ENCODE measurements at places on chromosomes 2 and 18. TPM values are rescaled to one million over a fixed set of nuclear protein-coding genes. Genes with fewer than 3 reads are reported as not detected.

The IL36A gene
- total RNA-seq = not detected

DNA sequence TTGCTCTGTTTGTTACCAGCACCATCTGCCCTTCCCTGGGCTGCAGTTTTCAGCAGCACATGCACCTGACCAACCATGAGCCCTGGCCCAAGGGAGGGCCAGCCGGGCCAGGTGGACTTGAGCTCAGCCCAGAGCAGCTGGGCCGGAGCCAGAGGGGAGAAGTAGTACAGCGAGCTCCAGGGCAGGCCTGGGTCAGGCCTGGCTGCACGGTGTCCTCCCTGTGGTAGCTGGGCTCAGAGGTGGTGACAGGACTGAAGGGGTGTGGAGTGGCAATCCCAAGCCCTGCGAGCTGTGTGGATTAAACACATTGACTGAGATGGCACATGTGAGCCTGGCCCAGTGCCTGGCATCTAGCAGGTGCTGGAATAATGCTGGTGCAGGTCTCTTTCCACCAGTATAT is 222.2 kb downstream of the GLI2 start:
- H3K27ac ChIP-seq = no peak overlapping the region
- peaks cover 17% of the 10 kb centered on the region for H3K4me1 ChIP-seq
- H3K36me3 ChIP-seq = peaks cover 30% of the 10 kb centered on the region

- peaks cover 21% of the 10 kb centered on the region for H3K36me3 ChIP-seq
- no peak for DNase-seq
- peak overlapping the region; percentile 83 for H3K27ac ChIP-seq
- no peaks in the 10 kb centered on the region for H3K27me3 ChIP-seq
These were observed 1.3 kb downstream of the CTDP1 start for GRCh38 chr18:79680891-79681339.

DNA sequence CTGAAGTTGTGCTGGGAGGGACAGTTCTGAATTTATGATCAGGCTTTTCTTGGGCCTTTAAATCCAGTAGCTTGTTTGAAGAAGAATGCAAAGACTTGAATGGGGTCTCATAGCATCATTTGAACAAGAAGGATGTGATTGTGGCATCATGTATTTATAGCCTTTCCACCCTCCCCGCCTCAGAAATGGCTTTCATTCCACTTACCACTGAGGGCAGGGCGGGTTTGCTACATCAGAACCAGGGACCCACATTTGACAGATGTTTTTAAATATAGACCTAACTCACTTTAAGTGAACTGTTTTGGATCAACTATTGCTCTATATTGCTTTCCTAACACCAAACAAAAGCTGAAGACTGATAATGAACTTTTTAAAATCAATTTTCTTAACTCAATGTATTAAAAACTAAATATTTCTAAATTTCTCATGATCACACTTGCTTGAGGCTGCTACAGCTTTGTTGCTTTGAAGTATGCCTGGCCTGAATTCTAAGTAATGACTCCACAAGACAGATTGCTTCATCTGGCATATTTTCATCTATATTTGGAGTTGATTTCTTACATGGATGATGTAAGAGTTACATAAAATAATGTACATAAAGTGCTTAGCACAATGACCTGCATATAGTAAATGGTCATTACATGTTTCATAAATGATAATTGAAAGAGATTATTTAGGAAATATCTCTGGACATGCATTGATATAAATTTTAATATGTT is 1552.9 kb upstream of the SLC39A10 start:
- no peaks in the 10 kb centered on the region for H3K27me3 ChIP-seq
- no peaks in the 10 kb centered on the region for H3K36me3 ChIP-seq
- H3K4me1 ChIP-seq = no peaks in the 10 kb centered on the region
- no peak for DNase-seq
- no peak overlapping the region for H3K27ac ChIP-seq

The ASPRV1 gene
- total RNA-seq = 0.13 TPM

The PLA2R1 gene
- 3.3 TPM for total RNA-seq

GRCh38 chr2:43248621-43249020 is 22.2 kb upstream of the ZFP36L2 start:
- DNase-seq = no peak
- H3K27me3 ChIP-seq = peaks cover 3% of the 10 kb centered on the region
- H3K36me3 ChIP-seq = no peaks in the 10 kb centered on the region
- H3K4me1 ChIP-seq = no peaks in the 10 kb centered on the region
- no peak overlapping the region for H3K4me3 ChIP-seq

- no peaks in the 10 kb centered on the region for H3K36me3 ChIP-seq
- H3K4me1 ChIP-seq = no peaks in the 10 kb centered on the region
- DNase-seq = no peak
- peaks cover 1% of the 10 kb centered on the region for H3K27me3 ChIP-seq
- H3K4me3 ChIP-seq = no peak overlapping the region
These were observed 195.5 kb downstream of the L3MBTL4 start for GRCh38 chr18:6219116-6219717.

DNA sequence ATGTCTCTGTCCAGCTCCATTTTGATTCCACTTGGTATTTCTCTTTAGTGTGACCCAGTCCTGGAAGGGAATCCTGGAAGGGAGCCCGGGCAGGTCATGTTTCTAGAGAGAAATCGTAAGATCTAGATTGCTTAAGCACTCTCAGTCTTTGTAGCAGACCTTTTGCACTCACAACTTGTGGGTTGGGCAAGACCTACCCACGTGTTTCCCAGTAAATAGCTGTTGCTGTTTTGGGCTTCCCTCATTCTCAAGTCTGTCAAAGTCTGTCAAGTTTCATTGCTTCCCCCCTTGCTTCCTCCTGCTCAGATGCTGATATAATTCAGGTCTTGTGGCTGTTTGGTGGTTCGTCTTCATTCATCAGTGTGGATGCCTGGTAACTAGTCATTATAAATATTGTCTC is 17.4 kb upstream of the NEMP2 start:
- no peaks in the 10 kb centered on the region for H3K36me3 ChIP-seq
- H3K27ac ChIP-seq = no peak overlapping the region
- no peaks in the 10 kb centered on the region for H3K27me3 ChIP-seq
- no peaks in the 10 kb centered on the region for H3K4me1 ChIP-seq
- no peak for DNase-seq

GRCh38 chr2:175236930-175237329 is 55.4 kb upstream of the ATP5MC3 start:
- H3K27me3 ChIP-seq = peaks cover 11% of the 10 kb centered on the region
- H3K36me3 ChIP-seq = peaks cover 5% of the 10 kb centered on the region
- no peak overlapping the region for H3K4me3 ChIP-seq
- H3K27ac ChIP-seq = no peak overlapping the region
- no peak for DNase-seq

DNA sequence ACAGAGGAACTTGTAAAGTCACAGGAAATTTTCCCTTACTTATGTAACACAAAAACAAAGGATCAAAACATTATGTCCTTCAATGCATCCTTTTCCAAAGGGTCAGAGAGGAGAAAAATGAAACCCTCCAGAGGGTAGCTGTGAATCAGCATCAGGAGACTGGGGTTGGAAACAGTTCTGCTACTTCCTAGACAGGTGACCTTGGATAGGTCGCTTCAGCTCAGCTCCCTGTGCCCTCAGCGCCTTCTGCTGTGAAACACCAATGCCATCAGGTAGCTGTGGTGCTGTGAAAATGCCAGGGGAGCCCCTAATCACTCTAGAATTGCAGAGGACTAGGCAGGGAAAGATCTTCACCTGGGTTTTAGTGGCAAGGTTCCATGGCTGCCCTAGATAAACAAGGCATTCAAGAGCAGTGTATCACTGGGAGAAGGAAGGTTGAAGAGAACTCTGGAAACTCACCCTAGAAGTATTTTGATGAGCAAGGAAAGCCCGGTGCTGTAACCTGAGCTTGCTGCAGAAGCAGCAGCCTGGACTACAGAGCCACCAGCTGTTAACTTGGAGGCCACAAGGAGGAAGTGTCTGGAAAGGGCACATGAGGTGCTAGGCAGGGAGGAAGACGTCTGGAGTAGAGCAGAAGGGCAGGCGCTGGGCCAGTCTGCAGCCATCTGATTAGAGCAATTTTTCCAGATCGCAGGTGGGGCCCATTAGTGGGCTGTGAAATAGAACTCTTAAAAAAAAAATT is 100.7 kb upstream of the MCFD2 start:
- DNase-seq = peak; percentile 97
- peak overlapping the region; percentile 86 for H3K27ac ChIP-seq
- peaks cover 5% of the 10 kb centered on the region for H3K27me3 ChIP-seq
- peaks cover 31% of the 10 kb centered on the region for H3K4me1 ChIP-seq
- peak overlapping the region; percentile 51 for H3K4me3 ChIP-seq

- peaks cover 25% of the 10 kb centered on the region for H3K36me3 ChIP-seq
- no peak overlapping the region for H3K4me3 ChIP-seq
- DNase-seq = peak; percentile 42
- H3K4me1 ChIP-seq = peaks cover 67% of the 10 kb centered on the region
- H3K27ac ChIP-seq = no peak overlapping the region
- no peaks in the 10 kb centered on the region for H3K27me3 ChIP-seq
These were observed 25.4 kb upstream of the MGAT5 start for GRCh38 chr2:134228493-134228903.

GRCh38 chr18:79982736-79983135 is 5.6 kb downstream of the TXNL4A start:
- H3K4me1 ChIP-seq = peaks cover 45% of the 10 kb centered on the region
- DNase-seq = peak; percentile 16
- H3K4me3 ChIP-seq = no peak overlapping the region
- no peaks in the 10 kb centered on the region for H3K27me3 ChIP-seq

DNA sequence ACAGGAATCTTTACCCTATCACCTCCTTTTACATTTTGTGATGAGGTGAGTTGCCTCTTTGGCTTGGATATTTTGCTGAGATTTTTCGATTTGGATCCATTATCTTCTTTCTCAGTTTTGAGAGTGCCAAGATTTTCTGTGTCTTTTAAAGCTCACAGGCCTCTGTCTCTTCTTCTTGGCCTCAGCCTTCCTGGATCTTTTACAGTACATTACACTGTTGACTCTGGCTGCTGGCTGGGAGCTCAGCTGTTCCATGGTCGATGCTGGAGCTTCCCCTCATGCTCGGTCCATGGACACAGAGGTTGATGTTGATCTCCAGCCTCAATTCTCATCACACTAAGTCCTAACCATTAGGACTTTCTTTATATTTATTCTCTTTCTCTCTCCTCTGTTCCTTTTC is 332.8 kb upstream of the UBE2E3 start:
- H3K27me3 ChIP-seq = no peaks in the 10 kb centered on the region
- H3K4me1 ChIP-seq = peaks cover 7% of the 10 kb centered on the region
- H3K4me3 ChIP-seq = no peak overlapping the region
- DNase-seq = no peak

DNA sequence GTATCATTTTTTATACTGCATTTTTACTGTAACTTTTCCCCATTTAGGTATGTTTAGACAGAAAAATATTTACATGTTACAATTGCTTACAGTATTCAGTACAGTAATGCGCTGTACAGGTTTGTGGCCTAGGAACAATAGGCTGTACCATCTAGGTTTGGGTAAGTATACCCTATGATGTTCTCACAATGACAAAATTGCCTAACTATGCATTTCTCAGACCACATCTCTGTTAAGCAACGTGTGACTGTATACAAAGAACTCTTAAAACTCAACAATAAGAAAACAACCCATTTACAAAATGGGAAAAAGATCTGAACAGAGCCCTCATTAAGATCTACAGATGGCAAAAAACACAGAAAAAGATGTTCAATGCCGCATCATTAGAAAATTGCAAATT is 29.4 kb downstream of the FAM210A start:
- no peak overlapping the region for H3K4me3 ChIP-seq
- no peak for DNase-seq
- H3K4me1 ChIP-seq = peaks cover 6% of the 10 kb centered on the region
- peaks cover 33% of the 10 kb centered on the region for H3K36me3 ChIP-seq

GRCh38 chr2:213087040-213087439 is 64.4 kb downstream of the IKZF2 start:
- no peaks in the 10 kb centered on the region for H3K27me3 ChIP-seq
- peaks cover 5% of the 10 kb centered on the region for H3K36me3 ChIP-seq
- no peak overlapping the region for H3K4me3 ChIP-seq
- H3K27ac ChIP-seq = no peak overlapping the region
- no peak for DNase-seq
- peaks cover 47% of the 10 kb centered on the region for H3K4me1 ChIP-seq

- no peaks in the 10 kb centered on the region for H3K4me1 ChIP-seq
- no peak overlapping the region for H3K4me3 ChIP-seq
- H3K36me3 ChIP-seq = peaks cover 36% of the 10 kb centered on the region
- H3K27ac ChIP-seq = no peak overlapping the region
- H3K27me3 ChIP-seq = peaks cover 9% of the 10 kb centered on the region
These were observed 13.8 kb downstream of the CLK1 start for GRCh38 chr2:200850512-200851256.

GRCh38 chr2:218033208-218033589 is 30.4 kb upstream of the TNS1 start:
- no peak for DNase-seq
- no peaks in the 10 kb centered on the region for H3K4me1 ChIP-seq
- H3K27ac ChIP-seq = no peak overlapping the region

- H3K4me1 ChIP-seq = peaks cover 8% of the 10 kb centered on the region
- no peaks in the 10 kb centered on the region for H3K27me3 ChIP-seq
- peaks cover 10% of the 10 kb centered on the region for H3K36me3 ChIP-seq
- DNase-seq = no peak
- H3K4me3 ChIP-seq = no peak overlapping the region
These were observed 106.7 kb downstream of the METTL8 start for GRCh38 chr2:171327043-171327496.

GRCh38 chr2:174844295-174844708 is 80.0 kb upstream of the CHRNA1 start:
- peak overlapping the region; percentile 98 for H3K4me3 ChIP-seq
- H3K36me3 ChIP-seq = no peaks in the 10 kb centered on the region
- peak overlapping the region; percentile 90 for H3K27ac ChIP-seq
- H3K27me3 ChIP-seq = no peaks in the 10 kb centered on the region
- DNase-seq = no peak

Data from HFFc6 (cell line).